NCI-H774 (cell line): ENCODE measurements at places on chromosomes 6 and 20.

DNA sequence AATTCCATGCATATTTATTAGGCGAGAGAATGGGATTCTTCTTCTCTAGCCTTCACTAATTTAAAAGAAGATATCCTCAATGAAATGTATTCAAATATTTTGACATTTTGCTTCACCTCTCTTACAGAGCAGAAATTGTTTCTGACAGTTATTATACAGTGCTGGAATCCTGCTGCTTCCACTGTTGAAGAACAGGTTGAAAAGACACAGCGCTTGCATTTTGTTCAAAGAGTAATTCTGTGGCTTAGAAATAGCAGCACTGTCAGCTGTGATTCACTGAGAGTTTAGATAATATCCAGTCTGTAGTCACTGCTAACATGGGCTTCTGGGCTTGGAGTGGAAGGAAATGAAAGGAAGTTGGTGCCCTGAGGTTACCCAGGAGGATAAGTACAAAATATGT is 117.1 kb upstream of the FBXL4 start:
- no peak for DNase-seq

DNA sequence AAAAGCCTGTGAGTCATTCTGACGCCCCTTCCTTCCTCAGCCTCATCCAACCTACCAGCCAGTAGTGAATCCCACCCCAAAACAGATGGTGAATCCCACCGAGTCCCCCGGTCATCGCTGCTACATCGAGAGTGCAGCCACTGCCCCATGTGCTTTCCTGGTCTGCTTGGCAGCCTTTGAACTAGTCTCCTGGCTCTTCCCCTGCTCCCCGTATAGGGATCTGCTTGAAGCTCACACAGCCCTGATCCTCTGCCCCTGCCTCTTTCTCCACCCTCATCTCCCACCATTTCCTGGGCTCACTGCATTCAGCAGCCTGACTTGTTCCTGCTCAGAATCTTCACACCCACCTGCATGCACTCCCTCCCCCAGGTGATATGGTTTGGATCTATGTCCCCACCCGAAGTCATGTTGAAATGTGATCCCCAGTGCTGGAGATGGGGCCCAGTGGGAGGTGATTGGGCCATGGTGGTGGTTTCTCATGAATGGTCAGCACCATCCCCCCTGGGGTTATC is 14.6 kb downstream of the SYNJ2 start:
- no peak for DNase-seq

DNA sequence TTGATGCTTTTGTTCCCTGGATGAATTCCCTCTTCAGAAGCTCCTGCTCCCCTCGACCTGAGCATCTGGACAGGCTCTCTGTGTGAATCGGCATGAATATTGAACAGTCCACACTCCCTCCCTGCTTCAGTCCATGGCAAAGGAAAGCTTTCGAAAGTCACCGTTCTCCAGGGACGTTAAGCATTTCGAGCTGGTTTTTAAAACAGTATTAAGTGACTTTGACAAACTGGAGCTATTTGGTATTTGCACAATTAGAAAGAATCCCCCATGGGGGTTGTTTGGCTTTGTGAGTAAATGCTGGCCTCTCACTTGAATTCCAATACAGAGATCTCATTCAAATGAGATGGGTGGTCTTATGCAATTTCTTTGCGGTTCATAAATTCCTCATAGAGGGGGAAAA is 85.3 kb upstream of the TIAM2 start:
- DNase-seq, result no peak

GRCh38 chr6:24332317-24332716 is 25.5 kb downstream of the DCDC2 start:
- DNase-seq, result no peak

- DNase-seq, result no peak
Observed at GRCh38 chr6:30100585-30101443, 12.1 kb downstream of the TRIM31 start.

DNA sequence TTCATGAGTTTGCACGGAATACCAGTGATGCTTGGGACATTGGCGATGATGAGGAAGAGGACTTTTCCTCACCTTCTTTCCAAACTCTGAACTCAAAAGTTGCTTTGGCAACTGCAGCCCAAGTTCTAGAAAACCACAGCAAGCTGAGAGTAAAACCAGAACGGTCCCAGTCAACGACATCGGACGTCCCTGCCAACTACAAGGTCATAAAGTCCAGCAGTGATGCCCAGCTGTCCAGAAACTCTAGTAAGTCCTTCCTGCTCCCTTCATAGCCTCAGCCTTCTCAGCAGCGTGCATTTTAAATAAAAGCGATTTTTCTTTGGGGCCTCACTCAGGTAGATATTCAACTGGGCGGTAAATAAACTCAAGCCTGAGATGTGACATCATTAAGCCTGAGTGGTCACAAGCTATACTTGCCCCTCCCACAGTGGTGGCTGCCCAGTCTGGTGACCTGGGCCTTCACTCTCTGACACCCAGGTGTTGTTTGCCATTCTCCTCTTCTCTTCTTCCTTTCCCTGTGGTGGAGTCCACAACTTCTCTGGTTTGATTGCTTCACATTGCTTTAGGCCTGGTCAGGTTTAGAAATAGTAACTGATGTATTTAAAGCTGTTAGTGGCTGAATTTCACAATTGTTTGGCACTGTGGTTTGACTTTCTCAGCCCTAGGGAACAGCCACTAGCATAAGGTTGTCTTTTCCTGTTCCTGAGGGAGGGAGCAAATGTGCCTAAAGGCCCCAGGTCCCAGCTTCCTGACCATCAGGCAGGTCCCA is 21.6 kb upstream of the TMEM217 start:
- no peak for DNase-seq

- no peak for DNase-seq
Observed at GRCh38 chr20:60052322-60052721, 94.1 kb downstream of the CDH26 start.

DNA sequence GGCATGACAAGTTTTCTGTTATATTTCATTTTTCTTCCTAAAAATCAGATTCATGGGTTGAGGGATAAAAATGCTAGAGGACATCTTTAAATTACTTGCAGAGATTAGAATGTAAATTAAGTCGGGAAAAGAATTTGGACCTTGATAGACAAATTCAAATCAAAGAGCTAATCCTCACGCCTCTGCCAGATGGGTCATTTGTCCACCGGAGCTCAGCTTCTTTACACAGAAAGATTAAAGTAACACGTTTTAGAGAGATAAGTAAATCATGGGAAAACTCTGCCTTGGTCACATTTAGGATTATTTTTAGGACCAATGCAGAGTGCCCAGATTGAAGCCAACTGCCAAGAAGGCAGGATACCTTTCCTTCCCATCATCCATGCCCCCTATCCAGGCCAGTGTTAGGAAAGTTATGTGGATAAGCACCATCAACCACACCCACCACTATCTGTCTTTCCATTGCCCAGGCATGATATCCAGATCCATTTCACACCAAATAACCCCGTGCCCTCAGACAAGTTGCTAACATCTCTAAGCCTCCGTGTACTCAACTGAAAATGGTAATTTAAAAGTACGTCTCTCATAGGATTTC is 397.4 kb upstream of the PLCB4 start:
- DNase-seq, result no peak

DNA sequence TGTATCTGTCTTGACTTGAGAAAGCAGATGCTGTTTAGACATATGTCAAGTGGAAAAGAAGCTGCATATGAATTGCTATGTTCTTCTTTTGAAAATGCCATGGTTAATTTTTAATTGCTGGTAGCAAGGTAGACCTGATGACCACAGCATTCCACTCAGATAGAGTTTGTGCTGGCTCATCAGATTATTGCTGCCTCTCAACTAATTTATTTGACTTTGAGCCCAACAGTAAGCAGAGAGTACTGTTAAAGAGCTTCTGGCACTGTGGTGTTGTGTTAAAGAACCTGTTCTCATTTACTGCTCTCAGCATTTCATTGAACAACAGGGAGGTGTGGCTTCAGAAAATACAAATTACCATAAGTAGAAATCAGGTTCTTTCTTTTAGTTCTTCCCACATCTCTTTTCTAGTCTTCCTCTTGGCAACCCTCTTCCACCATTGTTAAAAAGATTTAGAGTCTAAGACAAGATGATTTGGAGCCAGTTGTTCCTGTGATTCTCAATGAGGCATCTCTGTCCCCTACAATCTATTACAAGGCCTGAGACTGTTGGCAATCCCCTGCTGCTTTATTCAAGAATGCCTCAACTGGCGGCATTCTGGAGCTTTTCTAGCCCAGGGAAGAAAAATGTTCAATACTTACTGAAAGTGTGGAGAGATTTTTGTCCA is 967.6 kb upstream of the GJE1 start:
- DNase-seq, result no peak

- peak; percentile 87 for DNase-seq
Observed at GRCh38 chr6:152135755-152136448, 328.4 kb downstream of the ESR1 start.

- no peak for DNase-seq
Observed at GRCh38 chr20:53444401-53445149, 149.1 kb downstream of the ZNF217 start.

DNA sequence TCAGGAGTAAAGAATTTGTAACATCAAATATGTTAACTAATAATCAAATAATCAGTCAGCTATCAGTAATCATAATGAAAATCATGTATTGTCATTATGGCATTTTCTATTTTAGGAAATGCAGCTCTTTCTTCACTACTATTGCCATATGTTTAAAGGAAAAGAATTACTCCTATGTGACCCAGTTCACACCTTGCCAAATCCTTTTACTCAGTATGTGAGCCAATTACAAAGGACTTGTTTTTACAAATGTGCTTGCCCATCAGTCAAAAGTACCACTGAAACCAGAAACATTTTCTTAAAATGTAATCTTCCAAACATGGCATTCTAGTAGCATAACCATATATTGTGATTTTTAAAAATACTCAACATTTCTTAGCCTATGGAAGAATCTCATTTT is 63.6 kb downstream of the NCOA7 start:
- DNase-seq, result no peak

- DNase-seq, result no peak
Observed at GRCh38 chr6:145486306-145486705, 249.0 kb downstream of the EPM2A start.

- no peak for DNase-seq
Observed at GRCh38 chr6:90347411-90347851, 50.8 kb upstream of the BACH2 start.

GRCh38 chr6:149464411-149464810 is 20.4 kb downstream of the ZC3H12D start:
- DNase-seq, result no peak

GRCh38 chr6:150934380-150934779 is 68.9 kb downstream of the MTHFD1L start:
- DNase-seq, result no peak

DNA sequence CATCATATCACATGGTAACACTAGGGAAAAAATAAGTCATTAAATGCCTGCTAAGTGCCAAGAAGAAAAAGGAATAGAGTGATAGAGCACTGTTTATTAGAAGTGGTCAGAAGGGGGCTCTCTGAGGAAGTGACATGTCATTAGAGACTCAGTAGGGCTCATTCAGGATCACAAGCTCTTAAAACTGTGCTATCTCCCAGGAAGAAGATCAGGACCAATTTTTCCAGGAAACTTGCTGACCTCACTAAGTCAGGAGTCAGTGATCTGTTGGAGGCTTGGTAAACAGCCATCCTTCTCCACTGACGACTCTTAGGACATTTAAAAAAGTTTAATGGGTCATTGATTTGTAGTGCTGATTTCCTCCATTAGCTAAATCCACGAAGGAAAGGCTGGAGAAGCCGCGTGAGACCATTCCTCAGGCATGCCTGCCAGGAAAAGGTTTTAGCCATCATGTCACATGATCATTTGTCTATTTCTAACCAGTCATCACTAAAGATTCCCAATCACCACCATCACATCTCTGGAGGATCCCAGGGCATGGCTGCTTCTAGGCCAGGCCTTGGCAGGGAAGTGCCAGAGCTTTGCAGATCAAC is 5.9 kb upstream of the PTPN1 start:
- DNase-seq, result no peak

GRCh38 chr6:98945311-98946115 is 2.2 kb downstream of the FBXL4 start:
- DNase-seq, result no peak

DNA sequence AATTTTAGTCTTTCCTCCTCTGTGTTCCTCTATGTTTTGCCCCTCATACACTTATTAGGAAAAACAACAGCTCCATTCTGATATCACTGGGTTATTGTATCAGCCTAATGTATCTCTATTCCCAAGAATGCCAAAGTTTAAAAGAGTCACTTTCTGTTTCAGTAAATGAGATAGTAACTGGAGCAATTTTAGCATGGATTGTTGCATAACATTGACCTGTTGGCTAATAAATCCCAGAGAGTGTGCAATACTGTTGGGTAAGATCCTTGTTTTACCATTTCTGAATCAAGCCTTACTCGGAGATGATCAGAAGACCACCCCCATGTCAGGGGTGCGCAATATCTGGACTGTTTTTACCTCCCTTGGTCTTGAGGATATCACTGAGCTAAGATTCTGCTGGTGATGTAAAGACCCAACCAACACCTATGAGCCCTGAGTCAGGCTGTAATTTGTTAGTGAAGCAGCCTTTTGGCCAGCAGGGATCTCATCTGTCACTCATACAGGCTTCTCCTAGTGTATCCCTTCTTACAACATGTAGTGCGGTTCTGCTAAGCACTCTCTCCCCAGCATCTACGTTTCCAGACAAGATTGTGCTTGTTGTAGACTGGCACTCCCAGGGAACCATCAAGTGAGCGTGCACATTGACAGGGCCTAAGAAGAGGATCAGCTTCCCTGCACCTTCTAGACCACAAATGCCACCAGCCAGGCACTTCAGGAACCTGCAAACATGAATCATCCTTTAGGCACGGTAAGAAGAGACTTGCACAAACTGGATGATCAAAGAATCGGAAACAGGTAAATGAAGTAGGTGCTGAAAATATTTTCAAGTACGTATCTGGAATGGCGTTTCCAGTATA is 11.5 kb upstream of the IPCEF1 start:
- DNase-seq, result no peak

DNA sequence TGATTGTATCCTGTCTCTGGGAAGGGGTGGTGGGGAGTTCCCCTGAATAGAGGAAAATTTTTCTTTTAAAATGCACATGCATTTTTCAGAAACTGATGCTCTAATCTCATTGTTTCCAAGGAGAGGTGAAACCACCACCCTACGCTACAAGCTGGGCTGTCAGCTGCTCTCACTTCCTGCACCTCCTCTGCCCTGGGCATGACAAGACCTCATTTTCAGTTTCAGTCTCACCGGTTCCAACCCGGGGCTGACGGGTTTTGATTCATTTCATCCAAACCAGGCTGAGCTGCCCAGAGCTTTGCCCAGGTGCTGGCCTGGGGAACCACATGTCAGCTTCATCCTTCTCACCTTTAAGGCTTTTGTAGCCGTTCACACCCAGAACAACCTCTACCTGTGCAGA is 99.7 kb downstream of the EYA2 start:
- no peak for DNase-seq

- peak; percentile 1 for DNase-seq
Observed at GRCh38 chr6:156517088-156517487, 260.1 kb upstream of the ARID1B start.

DNA sequence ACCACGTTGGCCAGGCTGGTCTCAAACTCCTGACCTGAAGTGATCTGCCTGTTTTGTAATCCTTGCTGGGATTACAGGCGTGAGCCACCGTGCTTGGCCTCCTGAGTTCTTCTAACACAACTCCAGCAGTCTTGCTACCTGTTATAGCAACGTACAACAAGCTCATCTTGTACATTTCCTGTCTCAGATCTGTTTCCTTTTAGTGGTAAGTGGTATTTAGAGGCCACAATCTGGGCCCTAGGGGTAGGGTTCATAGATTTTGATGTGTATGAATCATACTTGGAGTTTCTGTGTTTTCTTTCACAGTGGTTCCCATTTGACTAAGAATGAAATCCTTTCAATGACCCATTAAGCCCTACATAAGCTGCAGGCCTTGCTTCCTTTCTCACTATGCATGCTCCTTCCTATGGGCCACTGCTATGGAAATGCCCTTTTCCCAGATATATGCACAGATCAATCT is 27.1 kb upstream of the SYNCRIP start:
- DNase-seq, result no peak
